ENCODE measurements at places on chromosomes 2 and 18.

- no peak for DNase-seq
Measured at GRCh38 chr2:25561136-25561850, 112.1 kb downstream of the DTNB start.

- DNase-seq = no peak
Measured at GRCh38 chr18:10459587-10459986, 5.2 kb downstream of the APCDD1 start.

- DNase-seq = no peak
Measured at GRCh38 chr2:29272311-29272710, 157.1 kb downstream of the CLIP4 start.

- no peak for DNase-seq
Measured at GRCh38 chr18:63182861-63183260, 136.7 kb downstream of the BCL2 start.
